MV-4-11 (cell line): ENCODE measurements at places on chromosomes 1 and 21.

DNA sequence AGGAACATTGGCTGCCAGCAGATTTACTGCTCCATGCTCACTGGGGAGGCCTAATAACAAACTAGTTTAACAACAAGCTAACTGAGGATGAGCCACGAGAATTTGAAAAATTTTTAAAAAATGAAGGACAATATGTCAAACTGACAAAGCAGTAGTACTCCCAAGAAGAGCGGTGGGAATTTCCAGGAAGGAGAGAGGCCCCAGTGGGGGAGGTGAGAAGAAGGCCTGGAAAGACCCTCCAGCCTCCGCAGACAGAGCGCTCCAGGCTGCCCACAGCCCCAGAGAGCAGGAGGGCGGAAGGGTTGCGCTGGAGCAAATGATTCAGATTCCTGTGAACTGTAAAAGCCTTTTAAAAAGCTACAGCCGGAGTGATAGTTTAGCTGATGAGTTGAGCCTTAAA lies 78.5 kb downstream of the SIPA1L2 start:
- no peak for DNase-seq

GRCh38 chr1:61207416-61207815 lies 125.1 kb downstream of the NFIA start:
- no peak for DNase-seq

DNA sequence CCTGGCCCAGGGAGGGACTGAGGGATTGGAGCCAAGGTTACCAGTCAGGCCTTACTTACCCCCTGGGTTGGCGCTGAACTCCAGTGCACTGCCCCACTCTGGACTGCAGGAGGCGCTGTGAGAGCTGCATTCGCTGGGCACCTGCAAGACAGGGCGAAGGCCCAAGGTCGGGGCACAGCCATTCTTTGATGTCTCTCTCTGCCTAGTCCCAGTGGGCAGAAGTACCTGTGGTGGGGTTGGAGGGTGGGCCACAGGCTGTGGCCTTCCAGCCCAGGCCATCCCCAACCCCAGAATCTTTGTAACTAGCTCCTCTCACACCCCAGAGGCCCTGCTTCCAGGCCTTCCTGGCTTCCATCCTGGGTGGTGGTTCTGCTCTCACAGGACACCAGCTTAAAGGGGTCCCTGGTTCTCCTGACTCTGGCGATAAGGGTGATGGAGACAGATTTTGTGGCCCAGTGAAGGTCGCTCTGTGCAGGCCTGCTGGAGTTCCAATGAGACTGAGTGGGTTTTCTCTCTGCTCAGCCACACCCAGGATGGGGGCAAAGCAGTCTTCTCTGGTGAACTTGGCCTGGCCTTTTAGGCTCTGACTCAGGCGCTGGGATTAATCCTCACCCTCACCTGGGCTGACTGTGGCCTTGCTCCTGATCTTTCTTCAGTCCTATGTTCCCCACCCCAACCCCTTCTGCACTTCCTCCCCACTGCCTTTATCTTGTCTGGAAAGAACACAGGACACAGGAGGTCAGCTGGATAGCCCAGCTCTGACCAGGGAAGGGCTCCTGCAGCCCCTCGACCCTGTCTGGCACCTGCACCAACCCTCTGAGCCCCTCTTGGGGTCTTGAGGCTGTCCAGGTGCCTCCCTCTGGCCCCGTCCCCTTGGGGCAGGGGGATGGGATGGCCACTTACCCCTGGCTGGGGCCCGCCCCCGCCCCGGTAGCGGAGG lies 954 bp downstream of the MYOG start:
- no peak for DNase-seq

DNA sequence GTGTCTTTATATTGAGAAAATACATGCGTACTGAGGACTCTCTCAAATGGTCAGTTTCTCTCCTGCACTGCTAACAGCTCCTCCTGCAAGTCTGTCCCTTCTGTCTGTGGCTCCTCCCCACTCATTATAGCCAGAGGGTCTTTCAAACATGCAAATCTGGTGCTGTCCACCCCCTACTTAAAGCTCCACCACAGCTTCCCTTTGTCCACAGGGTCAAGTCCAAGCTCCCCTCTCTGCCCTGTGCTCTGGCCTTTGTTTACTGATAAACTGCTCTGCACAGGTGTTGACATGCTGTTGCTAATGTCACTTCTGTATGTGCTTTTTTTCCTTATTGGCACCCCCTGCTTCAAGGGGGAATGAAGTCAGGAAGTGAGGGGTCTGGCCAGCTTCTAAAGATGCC lies 47.7 kb upstream of the GPR37L1 start:
- DNase-seq: no peak

DNA sequence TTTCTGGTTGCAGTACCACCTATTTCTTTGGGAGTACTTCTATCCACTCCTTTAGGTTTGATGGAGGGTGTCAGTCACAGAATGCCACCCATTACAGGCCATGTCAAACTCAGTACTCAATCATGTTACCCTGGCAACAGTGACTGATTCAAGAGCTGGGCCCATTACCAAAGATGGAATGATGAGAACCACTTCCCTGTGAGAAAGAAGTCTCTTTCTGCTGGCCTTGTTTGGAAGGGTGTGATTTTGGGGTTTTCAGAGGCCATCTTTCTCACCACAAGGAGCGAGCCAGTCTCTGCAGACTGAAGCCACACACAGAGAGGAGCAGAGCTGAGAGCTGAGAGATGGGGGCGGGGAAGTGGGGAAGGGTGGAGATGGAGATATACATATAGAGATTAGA lies 13.9 kb upstream of the STUM start:
- DNase-seq: no peak

DNA sequence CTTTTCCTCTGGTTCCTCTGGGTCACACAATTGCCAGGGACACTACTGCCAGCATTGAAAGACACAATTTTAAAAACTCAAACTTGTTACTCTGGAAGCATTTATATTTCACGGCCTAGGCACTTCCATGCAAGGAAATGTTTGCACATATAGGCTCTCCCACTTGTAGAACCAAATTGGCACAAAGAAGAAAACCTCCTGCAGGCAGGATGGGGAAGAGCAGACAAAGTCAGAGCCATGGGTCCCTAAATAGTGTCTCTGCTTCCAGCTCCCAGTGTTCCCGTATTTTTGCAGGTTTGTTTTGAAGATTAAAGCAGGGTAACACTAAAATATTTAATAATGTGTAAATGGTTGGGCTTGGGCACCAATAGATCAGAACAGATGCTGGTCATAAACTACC lies 19.0 kb upstream of the ADGRL2 start:
- no peak for DNase-seq

GRCh38 chr1:109793089-109793485 lies 29.4 kb upstream of the EPS8L3 start:
- no peak for DNase-seq

DNA sequence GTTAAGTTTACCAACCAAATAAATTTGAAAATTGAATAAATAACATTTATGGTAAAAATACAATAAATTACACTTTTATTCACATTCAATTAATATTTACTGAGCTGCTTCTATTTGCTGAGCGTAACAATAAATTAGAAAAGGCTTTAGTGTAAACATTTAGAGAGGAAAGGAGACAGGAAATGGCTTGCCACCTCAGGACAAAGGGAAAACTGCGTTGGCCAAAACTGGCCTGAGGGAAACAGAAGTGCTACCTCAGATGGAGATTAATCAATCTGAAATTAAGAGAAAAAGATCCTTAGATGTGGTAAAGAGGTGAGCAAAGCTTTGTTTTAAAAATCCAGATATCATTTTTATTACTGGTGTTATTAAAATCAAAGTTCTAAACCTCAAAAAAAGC lies 128.0 kb downstream of the SLC44A5 start:
- no peak for DNase-seq

- DNase-seq: no peak
These were observed 13.2 kb downstream of the IL10RB start for GRCh38 chr21:33279330-33279820.

- no peak for DNase-seq
These were observed 14.6 kb downstream of the ADORA1 start for GRCh38 chr1:203142124-203142523.

DNA sequence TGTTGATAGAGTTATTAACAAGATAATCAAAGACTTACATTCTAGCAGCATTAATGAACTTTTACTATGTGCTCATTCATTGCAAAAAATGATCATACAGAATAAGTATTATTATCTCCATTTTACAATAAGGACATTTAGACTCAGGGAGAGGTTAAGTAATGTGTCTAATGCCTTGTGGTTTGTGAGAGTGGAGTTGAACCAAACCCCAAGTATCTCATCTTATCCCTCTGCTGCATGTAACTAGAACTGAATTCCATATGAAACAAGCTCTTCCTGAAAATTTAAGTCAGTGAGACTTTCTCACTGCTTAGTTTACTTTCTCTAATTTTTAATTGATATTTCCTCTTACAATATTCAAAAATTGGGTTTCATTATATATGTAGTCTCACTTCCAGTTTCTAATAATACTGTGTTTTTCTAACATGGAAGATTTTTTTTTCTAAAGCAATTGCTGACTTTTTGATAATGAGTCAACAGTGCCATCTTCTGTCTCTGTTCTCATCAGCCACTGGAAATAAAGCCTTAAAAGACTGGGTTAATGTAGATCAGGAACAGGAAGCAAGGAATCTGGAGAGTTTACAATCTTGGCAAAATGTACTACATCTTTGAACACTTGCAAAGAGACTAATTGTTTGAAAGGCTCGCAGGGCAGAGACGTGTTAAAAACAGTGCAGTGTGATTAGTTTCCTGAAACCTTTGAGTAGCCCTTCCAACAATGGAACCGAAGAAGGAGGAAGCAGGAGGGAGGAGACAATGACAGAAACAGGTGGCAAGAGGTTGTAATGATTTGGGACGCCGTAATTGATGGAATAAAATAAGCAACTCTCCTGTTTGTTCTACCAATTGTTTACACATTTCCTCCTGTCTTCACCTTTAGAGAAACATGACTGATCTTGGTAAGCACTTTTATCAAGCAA lies 567.6 kb downstream of the MRPL39 start:
- DNase-seq: peak; percentile 91

DNA sequence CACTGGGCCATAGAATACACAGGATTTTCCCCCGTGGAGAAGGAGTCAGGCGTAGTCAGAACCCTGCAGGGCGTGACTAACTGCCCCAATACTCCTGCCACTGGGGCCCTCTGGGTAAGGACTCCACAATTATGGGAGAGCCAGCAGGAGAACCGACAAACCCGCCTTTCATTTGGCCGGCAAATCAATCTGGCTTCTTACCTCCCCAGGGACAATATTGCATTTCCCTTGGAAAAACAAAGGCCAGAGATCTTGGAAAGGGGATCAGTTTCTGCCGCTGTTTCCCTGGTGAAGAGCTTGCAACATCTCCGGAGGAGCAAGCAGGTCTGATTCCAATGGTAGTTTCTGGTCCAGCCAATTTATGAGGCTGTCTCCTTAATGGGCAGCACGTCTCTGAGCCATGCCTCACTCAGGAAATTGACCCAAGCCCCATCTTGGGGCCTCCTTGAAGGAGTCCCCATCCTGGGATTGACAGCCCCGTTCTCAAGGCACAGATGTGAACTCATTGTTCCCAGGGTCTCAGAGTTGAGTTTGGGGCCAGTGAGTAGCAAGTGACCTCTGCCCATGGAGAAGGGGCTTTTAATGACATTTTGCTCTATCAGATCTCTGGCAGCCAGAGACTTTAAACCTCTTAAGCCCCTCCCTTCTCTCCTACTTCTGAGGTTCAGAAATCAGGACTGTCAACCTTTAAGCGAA lies 4.3 kb downstream of the TRABD2B start:
- no peak for DNase-seq

DNA sequence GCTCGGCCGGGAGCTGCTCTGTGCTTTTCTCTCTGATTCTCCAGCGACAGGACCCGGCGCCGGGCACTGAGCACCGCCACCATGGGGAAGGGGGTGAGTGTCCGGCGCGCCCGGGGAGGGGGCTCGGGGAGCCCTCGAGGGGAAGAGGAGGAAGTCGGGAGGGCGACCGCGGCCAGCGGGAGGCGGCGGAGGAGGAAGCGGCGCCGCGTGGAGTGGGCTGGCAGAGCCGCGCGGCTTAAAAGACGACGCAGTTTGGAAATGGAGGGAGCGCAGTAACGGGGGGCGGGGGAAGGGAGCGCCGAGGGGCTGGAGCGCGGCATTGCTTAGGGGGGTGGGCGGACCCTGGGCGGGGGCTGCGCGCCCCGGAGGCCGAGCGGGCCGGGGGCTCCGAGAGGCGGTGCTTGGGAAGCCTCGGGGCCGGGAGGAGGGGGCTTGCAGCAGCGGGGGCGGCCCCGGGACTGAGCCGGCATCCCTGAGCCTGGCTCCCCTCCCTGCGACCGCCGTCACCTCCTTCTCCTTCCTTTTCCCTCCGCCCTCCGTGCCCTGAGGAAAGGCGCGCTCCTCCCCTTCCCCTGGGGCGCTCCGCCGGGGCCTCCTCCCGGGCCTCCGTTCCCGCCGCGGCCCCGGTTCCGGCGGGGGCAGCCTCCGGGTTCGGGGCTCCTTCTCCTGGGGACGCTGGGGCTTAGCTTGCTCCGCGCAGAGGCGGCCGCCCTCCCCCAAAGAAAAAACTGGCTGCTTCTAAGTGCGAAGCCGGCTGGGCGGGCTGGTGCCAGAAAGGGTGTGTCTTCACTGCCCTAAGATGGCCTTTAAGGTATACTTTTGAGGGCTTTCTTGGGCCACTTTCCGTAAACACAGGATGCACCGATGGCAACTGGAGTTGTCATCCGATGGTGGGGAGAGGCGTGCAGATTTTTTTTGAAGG lies 648 bp downstream of the ATP1A1 start:
- no peak for DNase-seq

DNA sequence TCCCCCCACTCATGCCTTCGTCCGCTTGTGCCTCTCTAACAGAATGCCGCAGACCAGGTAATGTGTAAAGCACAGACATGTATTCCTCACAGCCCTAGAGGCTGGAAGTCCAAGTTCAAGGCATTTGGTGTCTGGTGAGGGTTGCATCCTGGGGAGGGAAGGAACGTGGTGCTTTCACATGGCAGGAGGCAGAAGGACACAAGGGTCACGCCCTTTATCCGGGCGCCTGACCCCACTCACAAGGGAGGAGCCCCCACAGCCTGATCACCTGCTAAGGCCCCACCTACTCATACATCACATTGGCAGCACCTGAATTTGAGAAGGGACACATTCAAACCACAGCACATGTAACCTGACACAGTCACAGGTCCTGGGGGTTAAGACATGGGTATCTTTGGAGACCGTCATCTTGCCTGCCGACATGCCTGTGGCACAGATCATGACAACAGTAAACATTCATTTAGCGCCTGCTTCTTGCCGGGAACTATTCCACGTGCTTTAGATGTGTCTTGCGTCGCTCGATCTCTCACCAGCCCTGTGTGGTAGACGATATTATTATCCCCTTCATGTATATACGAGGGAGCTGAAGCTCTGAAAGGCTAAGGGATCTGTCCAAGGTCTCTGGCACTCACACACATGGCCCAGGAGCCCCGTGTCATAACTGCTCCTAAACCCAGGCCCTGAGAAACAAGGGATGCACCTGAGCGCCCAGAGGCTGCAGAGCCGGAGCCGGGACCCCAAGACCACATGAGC lies 235.6 kb downstream of the NPHP4 start:
- DNase-seq: no peak

GRCh38 chr1:30444401-30444800 lies 279.0 kb downstream of the MATN1 start:
- DNase-seq: no peak

GRCh38 chr1:42040159-42040558 lies 113.1 kb upstream of the GUCA2B start:
- DNase-seq: no peak

- no peak for DNase-seq
These were observed 477.1 kb upstream of the VAMP3 start for GRCh38 chr1:7293702-7294629.
